ENCODE measurements at places on chromosomes 1 and 21. TPM values are rescaled to one million over a fixed set of nuclear protein-coding genes. Genes with fewer than 3 reads are reported as not detected.

MRPL20 gene
- 169 TPM for total RNA-seq

SPRR2G gene
- total RNA-seq: not detected

GJA8 gene
- total RNA-seq: not detected

TTC22 gene
- 0.09 TPM for total RNA-seq

CD1C gene
- not detected for total RNA-seq

INKA2 gene
- total RNA-seq: not detected

DENND1B gene
- 8.8 TPM for total RNA-seq

DNA sequence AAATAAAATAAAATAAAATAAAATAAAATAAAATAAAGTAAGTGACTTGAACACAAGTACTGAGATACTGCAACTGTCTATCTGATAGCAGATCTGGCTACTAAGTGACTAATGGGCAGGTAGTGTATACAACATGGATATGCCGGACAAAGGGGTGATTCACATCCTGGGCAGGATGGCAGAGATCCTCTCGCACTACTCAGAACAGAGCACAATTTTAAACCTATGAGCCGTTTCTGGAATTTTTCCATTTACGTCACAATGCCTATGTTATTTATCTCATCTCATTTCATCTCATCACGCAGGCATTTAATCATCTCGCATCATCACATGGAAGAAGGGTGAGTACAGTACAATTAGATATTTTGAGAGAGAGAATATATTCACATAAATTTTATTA is 233.3 kb upstream of the COA6 start:
- no peak for DNase-seq

GRCh38 chr1:3000671-3001470 is 20.4 kb upstream of the ACTRT2 start:
- no peak for DNase-seq

DNA sequence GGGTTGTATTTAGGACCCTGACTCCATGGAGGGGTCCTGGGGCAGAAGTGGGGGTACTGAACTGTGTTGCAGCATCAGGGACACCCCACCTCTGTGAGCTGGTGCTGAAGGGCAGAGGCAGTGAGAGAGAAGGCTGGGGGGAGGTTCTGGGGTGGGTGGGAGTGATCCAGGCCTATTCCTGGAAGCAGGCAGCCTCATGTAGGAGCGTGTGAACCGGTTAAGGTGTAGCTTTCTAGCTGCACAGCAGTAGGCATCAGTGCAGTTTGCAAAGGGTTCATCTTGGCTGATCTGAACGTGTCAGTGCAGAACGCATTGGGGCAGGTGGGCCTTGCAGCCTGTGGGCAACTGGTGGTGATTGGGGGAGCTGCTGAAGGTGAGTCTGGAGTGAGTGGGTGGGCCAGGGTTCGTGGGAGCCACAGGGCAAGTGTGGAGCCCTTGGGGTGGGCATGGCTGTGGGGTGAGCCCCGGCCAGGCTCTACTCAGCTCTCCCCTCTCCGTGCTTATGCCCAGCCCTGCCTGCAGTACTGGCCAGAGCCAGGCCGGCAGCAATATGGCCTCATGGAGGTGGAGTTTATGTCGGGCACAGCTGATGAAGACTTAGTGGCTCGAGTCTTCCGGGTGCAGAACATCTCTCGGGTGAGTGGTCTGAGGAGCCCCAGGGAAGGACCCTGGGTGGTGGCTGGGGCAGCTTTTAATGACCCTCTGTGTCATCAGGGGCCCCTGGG is 86.7 kb downstream of the PTPRU start:
- DNase-seq: no peak

- DNase-seq: no peak
These were observed 138.1 kb downstream of the ATG4C start for GRCh38 chr1:62922006-62922405.

DNA sequence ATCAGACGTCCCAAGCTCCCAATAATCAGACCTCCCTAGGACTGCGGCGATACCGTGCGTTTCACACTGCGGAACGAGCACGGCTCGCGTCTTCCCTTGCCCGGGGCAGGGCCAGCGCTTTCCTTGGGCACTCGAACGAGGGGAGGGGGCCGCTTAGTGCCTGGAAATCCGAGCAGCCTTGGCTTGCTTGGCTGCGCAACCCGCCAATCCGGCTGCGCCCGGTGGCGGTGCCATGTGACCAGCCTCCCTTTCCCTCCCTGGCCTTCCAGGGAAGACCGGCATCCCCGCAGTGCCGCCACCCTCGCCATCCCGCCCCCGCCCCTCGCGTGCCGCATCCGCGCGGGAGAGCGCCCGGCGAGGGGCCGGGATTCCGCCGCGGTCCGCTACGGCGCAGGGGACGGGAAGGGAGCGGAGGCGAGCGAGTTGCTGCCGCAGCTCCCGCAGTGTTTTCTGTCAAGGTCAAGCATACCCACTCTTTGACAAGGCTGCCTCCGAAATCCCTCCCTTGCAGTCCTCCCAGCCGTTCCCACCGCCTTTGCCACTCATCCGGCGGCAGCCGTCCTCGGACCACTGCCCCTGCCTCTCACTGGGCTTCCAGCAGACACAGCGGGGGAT is 8.3 kb upstream of the RNF19B start:
- peak; percentile 73 for DNase-seq

DNA sequence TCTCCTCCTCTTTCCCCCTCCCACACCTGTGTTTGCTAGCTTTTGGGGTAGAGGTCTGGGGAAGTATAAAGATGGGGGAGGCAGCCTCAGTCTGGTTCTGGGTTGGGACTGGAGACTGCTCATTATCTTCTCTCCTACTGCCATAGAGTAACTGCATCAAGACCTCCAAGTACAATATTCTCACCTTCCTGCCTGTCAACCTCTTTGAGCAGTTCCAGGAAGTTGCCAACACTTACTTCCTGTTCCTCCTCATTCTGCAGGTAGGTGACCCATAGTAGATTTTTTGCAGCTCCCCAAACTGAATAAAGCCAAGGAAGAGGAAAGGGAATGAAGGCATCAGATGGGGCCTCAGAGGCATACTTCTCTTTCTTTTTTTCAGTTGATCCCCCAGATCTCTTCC is 5.3 kb downstream of the ATP8B2 start:
- DNase-seq: no peak

- no peak for DNase-seq
These were observed 1.5 kb downstream of the ATP1A1 start for GRCh38 chr1:116374353-116375147.

DNA sequence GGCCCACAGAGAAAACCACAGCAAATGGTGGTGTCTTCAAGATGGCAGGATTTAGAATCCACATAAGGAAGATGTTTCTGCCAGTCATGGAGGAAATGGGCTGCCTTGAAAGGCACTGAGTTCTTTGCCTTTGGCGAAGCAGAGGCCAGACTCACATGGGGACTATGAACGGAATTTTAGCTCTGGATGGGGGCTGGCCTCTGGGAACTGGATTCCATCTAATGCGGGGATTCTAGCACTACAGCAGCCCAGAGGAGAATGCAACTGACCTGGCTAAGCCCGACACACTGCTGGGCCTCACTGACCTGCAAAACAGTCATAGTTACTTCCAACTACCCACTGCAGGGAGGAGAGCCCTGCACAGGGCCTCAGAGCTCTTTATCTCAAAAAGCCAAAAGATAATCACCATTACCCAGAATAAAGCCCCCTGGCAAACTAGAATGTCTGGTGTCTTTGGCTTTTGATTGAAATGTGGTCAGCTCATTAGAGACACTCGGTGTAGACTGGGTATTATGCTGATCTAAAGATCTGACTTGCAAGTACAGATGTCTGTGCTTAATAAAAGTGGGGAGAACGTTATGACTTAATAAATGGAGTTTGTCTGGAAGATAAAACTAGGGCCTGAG is 11.6 kb downstream of the HCRTR1 start:
- no peak for DNase-seq

DNA sequence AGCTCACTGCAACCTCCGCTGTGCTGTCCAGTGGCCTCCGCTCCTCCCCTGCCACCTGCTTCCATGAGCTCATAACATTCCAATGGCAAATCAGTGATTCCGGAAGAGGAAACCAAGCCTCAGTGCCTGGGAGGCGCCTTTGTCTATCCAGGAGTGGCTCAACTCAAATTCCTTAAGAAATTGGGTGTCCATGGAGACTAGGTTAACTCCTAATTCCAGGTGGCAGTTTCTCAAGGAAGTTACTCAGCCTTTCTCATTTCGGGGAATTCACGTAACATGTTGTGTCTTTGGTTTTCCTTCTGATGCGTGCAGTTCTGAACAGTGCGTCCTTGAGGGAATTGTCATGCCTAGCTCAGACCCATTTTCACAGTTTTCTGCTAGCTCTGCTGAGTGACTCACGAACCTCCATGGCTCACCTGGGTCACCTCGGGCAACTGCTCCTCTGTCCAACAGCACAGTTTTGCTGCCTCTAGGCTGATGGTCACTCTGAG is 89.9 kb upstream of the DSCAM start:
- no peak for DNase-seq

DNA sequence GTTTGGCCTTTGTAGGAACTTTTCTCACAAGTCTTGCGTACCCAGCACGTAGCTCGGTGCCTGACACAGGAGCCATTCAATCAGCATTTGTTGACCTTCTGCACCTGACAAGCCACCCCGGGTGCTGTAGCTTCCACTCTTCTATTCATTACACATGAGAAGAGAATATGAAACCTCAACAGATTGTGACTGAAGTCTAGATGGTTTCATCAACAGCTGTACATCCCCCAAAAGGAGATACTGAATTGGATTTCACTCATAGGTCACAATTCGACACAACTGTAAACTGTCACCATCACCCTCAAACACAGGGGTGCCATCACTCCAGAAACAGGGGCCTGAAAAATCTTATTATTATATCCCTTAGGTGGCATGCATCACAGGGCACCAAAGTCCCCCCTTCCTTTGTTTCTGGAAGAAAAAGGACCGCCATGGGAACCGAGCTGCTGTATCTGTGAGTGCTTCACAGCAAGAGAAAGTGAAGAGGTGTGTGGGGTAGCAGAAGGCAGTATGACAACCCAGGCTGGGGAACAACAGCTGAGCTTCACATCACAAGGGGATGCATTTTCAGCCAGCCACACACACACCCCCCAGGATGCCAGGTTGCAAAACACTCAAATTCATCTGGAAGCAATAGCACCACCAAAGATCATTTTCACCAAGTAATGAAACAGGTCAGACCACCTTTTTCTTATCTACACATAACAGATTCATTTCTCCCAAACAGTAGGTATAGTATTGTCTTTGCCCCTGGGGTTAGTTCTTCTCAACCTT is 225.7 kb downstream of the TOMM20 start:
- DNase-seq: no peak

DNA sequence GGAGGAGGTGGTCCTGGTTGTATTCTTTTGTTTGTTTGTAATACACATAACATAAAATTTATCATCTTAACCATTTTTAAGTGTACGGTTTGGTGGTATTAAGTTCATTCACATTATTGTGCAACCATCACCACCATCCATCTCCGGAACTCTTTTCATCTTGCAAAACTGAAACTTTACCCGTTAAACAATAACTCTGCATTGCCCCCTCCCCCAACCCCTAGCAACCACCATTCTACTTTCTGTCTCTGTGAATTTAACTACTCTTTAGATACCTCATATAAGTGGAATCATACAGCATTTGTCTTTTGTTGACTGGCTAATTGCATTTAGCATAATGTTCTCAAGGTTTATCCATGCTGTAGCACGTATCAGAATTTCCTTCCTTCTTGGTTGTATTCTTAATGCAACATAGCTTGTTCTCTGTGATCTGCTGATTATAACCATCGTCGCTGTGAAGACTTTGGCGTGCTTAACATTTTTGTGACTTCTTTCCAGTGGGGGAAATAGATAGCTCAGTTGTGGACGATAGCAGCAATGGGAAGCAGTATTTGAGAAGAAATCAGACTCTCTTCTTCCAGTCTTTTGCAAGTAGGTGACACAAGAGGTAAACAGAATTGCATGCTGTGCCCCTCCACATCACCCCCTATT is 117.5 kb upstream of the HOOK1 start:
- no peak for DNase-seq

DNA sequence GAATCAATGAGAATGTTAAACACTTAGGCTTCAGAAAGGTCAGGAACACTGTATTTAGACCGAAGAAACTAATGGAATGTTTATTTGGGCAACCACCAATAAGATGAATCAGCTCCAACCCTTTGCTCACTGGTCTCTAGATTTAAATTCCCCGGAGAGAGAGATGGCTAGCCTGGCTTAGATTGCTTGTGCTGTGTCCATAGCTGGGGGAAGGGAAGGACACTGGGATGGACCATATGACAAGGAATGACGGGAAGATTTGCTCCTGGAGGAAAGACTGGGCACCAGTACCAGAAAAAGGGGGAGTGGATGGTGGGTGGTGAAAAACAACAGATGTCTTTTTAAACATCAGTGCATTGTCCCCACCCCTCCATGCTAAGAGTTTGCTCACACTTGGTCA is 426.6 kb downstream of the DUSP10 start:
- DNase-seq: no peak

DNA sequence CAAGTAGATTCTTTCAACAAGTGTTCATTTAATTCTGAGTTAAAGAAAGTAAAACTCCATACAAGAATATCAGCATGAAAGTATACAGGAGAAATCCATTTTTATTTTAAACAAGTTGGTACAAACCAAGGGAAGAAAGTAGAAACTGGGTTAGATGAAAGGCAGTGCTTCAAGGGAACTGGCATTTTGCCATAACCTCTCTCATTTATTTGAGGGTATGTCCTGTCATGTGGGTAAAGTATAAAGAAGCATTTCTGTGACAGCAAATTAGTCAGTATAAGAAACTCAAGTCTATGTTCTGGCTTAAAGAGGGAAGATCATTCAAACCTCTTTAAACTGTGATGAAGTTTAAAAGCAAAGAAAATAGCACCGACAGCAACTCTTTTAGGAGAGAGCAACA is 32.0 kb downstream of the OLFM3 start:
- DNase-seq: no peak

DNA sequence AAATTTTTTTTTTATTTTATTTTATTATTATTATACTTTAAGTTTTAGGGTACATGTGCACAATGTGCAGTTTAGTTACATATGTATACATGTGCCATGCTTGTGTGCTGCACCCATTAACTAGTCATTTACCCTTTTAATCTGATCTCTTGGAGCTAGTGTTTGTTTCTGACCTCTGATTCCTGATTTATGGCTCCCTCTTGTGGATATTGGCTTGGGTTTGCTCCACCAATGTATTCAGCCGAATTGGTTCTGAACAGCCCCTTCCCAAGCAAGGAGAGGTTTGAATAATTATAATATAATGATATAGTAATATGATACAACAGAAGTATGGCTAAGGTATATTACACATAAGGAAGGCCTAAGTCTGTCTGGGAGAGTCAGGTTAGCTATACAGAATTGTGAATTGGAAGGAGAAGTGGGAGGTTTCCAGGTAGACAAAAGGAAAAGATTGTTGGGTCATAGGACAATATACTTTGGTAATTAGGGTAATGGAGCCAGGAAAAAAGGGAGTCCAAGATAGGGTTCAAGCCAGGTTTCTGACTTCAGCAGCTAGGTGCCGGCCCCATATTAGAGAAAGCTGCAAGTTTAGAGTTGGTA is 53.1 kb upstream of the HMCN1 start:
- no peak for DNase-seq
